ENCODE measurements at places on chromosomes 12 and 14. TPM values are rescaled to one million over a fixed set of nuclear protein-coding genes. Genes with fewer than 3 reads are reported as not detected.
A peak's percentile ranks its signal among the peaks of the same experiment; 100 is the strongest.

- peak; percentile 87 for DNase-seq
Measured at GRCh38 chr12:630656-631632, 32.3 kb downstream of the NINJ2 start.

DNA sequence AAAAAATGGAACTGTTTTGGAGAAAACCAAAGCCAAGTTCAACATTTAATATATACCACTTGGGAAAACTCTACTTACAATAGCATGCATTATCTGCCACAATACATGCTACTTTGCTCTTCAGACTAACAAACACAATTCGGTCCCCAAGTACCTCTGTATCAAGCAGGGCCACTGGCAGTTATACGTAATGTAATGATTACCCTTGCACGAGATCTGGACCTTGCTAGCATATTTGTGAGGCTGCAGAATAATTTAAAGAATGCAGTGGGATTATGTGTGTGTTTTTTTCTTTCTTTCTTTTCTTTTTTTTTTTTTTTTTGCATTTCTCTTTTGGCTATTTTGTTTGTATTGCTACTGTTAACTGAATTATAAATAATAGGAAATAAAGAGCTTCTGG is 22.8 kb upstream of the PYGL start:
- DNase-seq: no peak

DNA sequence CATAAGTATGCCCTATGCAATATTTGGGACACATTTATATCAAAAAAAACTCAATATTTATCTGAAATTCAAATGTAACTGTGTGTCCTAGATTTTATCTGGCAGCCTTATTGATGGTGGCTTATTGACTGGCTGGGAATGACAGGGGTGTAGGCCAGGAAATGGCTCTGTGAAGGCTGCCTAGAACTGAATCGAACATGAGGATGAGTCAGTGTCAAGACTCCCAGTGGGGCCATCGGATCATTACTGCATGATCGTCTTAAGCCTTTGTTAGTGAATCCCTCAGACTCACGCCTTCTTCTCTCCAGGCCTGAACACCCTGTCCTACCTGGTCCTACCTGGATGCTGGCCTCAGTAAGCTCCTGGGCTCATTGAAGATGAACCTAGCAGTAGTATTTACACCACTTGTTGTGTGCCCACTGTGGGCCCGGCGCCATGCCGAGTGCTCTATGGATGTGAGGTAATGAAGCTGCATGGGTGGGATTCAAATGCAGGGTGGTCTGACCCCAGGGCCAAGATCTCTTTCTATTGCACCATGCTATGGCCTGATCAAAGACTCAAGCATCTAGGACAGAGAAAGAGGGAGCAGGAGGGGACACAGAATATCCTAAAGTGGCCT is 21.0 kb upstream of the FAIM2 start:
- no peak for DNase-seq

DNA sequence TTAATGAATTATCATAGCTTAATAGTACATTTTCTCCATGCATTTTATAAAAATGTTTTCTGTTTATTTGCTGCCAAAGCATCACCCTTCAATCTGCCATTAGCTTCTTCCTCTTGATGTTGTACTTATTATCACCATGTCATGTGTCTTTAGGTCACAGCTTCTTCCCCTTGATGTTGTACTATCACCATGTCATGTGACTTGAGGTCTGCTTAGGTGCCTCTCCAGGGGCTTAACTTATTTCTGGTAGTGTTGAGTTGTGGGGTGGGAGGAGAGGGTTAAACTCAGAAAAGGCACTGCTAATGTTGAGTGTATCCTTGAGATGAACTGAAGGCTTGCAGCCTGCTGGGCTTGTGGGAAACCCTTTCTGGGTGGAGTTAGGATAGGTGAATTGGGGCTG is 87.8 kb downstream of the DAAM1 start:
- peak; percentile 20 for DNase-seq

DNA sequence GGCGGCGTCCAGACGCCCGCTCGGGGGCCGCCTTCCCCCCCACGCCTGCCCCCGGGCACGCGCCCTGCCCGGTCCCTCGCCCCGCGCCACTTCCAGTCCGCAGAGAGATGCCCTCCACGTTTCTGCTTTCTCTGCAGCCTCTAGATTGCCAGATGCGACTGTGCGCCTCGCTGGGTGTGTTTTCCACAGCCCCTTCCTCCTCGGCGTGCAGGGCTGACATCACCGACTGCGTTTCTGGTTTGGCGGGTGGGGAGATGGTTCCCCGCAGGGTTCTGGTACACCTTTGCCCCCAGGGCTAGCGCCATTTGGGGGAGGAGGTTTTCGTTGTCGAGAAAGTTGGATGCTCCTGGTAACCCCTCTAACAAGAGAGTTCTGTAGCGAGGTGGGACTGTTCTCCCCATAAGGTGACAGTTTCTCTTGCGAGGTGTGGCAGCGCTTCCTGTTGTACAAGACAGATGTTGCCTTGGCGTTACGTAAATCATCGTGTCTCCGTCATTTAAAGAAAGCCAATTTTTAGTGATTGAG is 1.5 kb downstream of the CALM1 start:
- peak; percentile 82 for DNase-seq

- no peak for DNase-seq
Measured at GRCh38 chr14:70811050-70811449, 1.7 kb upstream of the MAP3K9 start.

Gene CLEC6A
- not detected for polyA plus RNA-seq

Gene MSI1
- polyA plus RNA-seq: not detected

Gene LALBA
- polyA plus RNA-seq: not detected
